ENCODE measurements at places on chromosomes 11 and 22.

- DNase-seq, result no peak
These were observed 44.1 kb upstream of the FIBIN start for GRCh38 chr11:26949846-26950245.

DNA sequence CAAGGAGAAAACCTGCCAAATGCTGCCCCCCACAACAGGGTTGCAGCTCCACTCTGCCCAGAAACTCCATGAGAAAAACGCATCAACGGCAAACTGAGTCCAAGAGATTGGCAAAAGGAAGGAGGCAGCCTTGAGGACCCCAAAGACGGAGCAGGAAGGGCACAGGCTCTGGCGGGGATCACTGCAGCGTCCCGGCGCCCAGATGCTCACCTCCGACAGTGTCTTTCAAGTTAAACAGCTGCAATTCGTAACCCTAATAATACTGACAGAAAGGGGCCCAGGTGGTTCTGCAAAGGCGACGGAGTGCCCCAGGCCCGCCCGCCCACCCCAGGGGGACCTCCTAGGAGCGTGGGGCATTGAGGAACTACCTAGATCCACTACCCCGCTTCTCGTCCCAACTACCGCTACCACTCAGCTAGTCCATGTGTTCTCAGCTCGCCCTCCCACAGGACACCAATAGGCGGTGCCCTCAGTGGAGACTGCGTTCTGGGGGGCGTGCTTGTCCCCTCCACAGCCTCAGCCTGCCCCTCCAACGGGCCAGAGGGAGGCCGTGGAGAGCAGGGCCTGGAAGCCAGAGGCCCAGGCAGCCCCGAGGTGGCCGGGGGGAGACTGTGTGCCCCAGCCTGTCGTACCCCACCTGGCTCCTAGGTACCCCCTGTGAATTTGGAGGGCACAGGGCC, 127.4 kb downstream of the PHF21B start:
- DNase-seq, result no peak

DNA sequence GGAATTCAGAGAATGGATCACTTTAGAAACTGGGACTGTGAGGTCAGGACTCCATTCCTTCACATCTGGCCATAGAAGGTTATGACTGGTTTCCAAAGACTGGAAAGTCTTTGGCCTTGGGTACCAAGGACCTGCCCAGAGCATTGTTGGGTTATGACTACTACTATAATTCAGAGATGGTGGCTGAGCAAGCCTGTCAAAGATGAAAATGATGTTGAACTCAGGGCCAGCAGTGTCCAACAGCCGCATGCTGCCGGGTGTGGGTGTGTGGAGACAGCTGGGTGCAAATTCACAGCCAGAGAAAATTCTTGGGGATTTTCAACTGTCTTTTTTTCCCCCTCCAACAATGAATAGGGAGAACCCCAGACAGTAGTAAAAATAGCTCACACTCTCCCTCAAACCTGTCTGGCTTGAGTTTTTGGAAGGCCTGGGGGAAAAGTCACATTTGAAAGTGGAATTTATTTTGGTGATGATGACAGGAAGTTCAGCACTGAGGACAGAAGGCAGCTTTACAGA, 166.8 kb upstream of the NCAM1 start:
- DNase-seq, result no peak

GRCh38 chr22:22421392-22421791, 87.2 kb downstream of the ZNF280B start:
- DNase-seq, result no peak

DNA sequence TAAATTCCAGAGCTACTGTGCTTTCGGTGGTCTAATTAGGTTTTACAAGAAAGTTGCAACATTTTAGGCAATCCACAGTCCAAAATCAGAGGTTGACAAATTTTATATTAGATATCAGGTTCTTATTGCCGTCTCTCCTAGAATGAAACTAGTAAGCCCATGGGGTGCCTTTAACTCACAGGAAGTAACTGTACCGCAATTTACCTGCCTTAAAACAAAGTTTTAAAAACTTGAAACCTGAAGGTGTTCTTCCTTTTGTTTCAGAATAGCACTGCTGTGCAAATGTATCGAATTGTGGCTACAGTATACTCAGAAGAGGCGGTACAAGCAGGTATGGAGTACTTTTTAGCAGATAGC, 77.2 kb downstream of the PISD start:
- DNase-seq, result no peak

DNA sequence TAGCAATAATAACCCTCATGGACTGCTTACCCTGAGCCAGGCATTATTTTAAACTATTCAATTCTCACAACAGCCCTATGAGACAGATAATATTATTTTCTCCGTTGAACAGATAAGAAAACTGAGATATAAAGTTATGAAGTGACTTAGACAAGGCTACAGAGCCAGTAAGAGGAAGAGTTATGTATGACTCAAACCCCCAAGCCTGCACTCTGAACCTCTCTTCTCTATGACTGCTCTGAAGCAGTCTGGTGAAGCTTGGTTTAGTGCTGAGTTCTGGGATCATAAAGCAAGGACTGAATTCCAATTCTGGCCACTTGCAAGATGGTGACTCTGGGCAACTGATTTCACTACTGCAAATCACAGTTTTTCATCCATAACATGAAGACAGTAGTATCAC, 34.5 kb downstream of the TNKS1BP1 start:
- no peak for DNase-seq

DNA sequence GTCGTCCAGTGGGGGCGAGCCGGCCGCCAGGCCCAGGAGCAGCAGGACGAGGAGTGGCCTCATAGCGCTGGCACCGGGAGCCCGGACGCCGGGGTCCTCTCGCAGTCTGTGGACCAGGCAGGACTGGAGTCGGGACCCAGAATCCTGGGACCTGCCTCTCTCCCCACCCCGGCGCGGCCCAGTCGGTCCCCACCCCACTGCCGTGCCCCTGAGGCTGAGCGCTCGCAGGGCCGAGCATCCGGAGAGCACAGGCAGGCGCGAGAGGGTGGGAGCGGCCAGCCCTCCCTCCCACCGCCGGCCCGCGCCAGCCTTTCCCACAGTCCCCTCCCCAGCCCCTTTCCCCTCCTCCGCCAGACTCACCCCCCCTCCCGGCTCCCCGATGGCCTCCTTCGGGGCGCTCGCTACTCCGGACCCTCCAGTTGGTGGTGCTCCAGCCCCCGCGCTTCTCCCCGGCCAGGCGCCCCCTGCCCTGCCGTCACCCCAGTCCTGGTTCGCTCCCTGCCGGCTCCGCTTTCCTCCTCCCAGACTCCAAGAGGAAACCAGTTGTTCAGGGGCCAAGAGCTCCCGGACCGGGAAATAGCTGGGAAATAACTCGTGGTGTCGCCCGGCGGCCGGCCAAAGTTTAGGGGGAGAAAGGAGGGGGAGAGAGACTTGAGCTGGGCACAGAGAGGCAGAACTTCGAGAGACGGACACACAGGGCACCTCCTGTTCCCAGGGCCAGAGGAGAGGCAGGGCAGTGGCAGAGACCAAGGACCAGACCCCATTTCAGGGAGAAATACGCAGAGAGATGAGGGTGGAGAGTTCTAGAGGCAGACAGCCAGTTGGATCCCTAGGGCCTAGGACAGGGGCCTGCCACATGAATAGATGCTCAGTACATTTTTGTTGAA, at the start of gene C1QTNF5:
Gene C1QTNF5 (minus strand): TSS at position 549 of the 887 bp plus-strand sequence. CDS start 486 bp downstream, at position 63.
- no peak for DNase-seq

- DNase-seq, result no peak
These were observed 1.0 kb upstream of the TUBA8 start for GRCh38 chr22:18109410-18110193.

GRCh38 chr22:42156121-42156520, 25.5 kb upstream of the CYP2D6 start:
- no peak for DNase-seq

DNA sequence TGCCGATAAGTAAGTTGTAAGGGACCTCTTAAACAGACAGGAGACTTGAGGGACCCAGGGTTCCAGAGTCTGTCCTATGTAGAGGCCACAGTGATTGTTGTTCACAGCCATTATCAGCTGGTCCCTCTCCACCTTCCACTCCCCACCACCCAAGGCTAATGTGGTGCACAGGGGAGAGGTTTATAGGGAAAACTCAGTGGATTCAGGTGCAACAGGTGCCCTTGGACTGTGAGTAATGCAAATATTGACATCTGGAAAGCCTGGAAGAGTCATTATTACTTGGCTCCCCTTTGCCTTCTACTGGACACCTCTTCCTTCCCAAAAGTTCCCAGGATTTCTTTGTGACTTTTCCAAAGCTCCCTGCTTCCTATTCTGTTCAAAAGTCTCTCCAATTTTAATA, 441.1 kb upstream of the CCDC90B start:
- DNase-seq, result no peak

DNA sequence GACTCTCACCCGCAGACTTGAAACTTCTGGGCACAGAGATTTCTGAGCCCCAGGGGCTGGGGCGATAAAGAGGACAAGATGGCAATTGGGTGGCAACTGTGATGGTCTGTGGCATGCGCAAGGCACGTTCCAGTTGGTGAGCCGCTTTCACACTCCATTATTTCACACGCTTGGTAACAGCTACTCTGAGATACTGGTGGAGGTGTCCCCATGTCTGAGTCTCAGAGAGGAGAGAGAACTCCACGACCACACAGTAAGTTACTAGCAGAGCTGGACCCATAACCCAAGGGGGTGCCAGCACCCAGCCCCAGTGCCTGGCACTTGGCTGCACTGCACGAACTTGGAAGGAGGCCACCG, 6.0 kb upstream of the KCNJ4 start:
- DNase-seq, result no peak

All from T-helper 17 cell (primary cell).